ENCODE measurements at places on chromosomes 16 and 17.

DNA sequence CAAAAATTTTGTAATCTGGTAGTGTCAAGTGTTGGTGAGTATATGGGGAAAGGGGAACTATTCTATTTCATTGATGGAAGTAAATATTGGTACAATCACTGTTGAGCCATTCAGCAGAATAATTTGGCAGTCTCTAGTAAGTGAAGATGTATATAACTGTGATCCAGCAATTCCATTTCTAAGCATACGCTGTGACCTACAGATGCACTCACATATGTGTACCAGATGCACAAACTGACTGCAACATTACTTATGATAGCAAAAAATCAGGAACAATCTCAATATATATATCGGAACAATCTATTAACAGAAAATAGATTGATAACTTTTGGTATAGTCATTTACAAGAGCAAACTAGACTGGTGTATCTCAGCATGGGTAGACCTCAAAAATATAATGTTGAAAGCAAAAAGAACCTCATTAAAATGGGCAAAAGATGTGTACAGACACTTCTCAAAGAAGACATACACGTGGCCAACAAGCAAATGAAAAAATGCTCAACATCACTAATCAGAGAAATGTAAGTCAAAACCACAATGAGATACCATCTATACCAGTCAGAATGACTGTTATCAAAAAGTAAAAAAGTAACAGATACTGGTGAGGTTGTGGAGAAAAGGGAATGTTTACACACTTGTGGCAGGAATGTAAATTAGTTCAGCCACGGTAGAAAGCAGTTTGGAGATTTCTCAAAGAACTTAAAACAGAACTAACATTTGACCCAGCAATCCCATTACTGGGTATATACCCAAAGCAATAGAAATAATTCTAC, 20.7 kb downstream of the ADAP2 start:
- no peak overlapping the region for H3K4me3 ChIP-seq
- H3K27ac ChIP-seq, result no peak overlapping the region
- no peak for DNase-seq
- H3K4me1 ChIP-seq, result no peaks in the 10 kb centered on the region
- no peaks in the 10 kb centered on the region for H3K27me3 ChIP-seq

DNA sequence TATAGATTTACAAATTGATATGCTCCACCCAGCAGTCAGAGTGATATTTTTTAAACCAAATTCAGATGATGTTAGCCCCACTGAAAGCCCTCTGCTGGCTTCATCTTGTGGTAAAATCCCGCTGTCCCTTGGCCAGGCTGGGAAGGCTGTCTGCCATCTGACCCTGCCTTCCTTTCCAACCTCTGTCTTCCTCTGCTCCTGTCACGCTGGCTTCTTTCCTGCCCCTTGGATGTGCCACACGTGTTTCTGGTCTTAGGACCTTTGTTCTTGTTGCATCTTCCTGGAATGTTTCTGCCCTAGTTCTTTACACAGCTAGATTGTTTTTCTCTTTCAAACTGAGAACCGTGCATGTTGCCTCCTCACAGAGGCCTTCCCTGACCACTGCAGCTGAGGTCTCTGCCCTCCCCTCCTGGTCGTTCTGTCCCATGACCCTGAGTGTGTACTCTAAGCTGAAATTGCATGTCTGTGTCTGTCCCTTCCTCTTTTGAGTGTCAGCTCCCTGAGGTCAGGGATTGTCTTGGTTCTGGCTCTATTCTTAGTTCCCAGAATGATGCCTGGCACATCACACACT, 11.4 kb downstream of the NT5M start:
- no peaks in the 10 kb centered on the region for H3K36me3 ChIP-seq
- H3K27ac ChIP-seq, result no peak overlapping the region
- H3K4me3 ChIP-seq, result no peak overlapping the region
- DNase-seq, result no peak

DNA sequence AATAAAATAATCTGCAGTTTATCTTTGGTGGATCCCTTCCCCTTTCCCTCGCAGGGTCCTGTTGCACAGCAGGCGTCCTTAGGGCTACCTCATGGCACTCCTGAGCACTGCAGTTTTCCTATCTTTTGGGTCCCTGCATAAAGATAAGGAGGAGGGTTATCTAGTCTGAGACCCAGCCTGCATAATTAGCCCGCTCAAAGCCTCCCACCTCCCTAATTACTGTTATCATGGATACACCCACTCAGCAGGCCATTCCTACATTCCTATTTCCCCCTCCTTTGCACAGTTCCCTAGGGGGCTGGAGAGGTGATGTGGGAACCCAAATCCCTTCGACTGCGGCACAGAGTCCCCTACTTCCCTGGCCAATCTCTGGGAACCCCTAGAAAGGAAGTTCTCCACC, 5.1 kb upstream of the CLUH start:
- no peaks in the 10 kb centered on the region for H3K36me3 ChIP-seq
- no peaks in the 10 kb centered on the region for H3K27me3 ChIP-seq
- no peak for DNase-seq
- no peak overlapping the region for H3K27ac ChIP-seq
- peaks cover 14% of the 10 kb centered on the region for H3K4me1 ChIP-seq

- H3K4me3 ChIP-seq, result no peak overlapping the region
- no peaks in the 10 kb centered on the region for H3K27me3 ChIP-seq
- H3K4me1 ChIP-seq, result peaks cover 49% of the 10 kb centered on the region
- H3K27ac ChIP-seq, result no peak overlapping the region
Observed at GRCh38 chr16:28193530-28194423, 18.0 kb downstream of the XPO6 start.

- H3K36me3 ChIP-seq, result no peaks in the 10 kb centered on the region
- no peak for DNase-seq
- H3K27me3 ChIP-seq, result no peaks in the 10 kb centered on the region
- H3K4me3 ChIP-seq, result no peak overlapping the region
- no peaks in the 10 kb centered on the region for H3K4me1 ChIP-seq
Observed at GRCh38 chr17:79291391-79291790, 216.8 kb downstream of the ENGASE start.

- no peak for DNase-seq
- no peaks in the 10 kb centered on the region for H3K36me3 ChIP-seq
- no peak overlapping the region for H3K27ac ChIP-seq
- no peaks in the 10 kb centered on the region for H3K27me3 ChIP-seq
- no peak overlapping the region for H3K4me3 ChIP-seq
- no peaks in the 10 kb centered on the region for H3K4me1 ChIP-seq
Observed at GRCh38 chr16:28040039-28040438, 23.5 kb downstream of the GSG1L start.

- H3K36me3 ChIP-seq, result no peaks in the 10 kb centered on the region
- H3K4me1 ChIP-seq, result peaks cover 12% of the 10 kb centered on the region
- no peak for DNase-seq
- H3K27ac ChIP-seq, result no peak overlapping the region
Observed at GRCh38 chr16:64892835-64893785, 228.8 kb downstream of the CDH11 start.

DNA sequence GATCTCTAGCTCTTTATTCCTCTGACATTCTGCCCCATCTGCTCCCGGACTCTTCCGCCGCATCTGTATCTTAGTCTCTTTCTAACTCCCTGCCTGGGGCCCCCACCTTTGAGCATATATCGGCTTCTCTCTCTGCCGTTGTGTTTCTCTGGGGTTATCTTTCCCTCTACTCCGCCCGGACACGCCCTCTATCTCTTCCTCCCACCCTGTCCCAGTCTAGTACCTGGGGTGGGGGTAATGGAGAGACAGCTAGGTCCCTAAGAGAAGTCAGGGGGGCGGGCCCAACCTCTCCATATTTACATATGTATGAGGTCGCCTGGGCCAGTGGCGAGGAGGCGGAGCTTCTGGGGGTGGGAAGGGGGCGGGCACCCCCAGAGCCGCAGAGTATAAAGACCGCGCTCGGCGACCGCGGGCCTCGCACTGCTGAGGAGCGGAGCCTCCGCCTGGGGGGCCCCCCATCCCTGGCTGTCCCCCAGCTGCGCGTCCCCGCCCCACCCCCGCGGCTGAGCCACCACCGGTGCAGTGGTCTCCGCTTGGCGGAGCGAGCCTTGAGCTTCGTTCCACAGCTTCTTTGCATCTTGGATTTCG, at the start of gene ATP1B2:
Gene ATP1B2, plus strand, starts transcription at position 418 of the 588 bp plus-strand sequence. CDS start 593 bp downstream, outside the sequence.
- peaks cover 14% of the 10 kb centered on the region for H3K27me3 ChIP-seq
- peak within 1 kb of the TSS; percentile 62 for H3K4me3 ChIP-seq
- H3K27ac ChIP-seq, result peak within 1 kb of the TSS; percentile 73
- H3K36me3 ChIP-seq, result no peaks in the 10 kb centered on the region
- DNase-seq, result no peak

- no peak overlapping the region for H3K4me3 ChIP-seq
- no peak overlapping the region for H3K27ac ChIP-seq
- H3K27me3 ChIP-seq, result no peaks in the 10 kb centered on the region
- no peak for DNase-seq
Observed at GRCh38 chr17:31579265-31579664, 187.8 kb downstream of the RAB11FIP4 start.

DNA sequence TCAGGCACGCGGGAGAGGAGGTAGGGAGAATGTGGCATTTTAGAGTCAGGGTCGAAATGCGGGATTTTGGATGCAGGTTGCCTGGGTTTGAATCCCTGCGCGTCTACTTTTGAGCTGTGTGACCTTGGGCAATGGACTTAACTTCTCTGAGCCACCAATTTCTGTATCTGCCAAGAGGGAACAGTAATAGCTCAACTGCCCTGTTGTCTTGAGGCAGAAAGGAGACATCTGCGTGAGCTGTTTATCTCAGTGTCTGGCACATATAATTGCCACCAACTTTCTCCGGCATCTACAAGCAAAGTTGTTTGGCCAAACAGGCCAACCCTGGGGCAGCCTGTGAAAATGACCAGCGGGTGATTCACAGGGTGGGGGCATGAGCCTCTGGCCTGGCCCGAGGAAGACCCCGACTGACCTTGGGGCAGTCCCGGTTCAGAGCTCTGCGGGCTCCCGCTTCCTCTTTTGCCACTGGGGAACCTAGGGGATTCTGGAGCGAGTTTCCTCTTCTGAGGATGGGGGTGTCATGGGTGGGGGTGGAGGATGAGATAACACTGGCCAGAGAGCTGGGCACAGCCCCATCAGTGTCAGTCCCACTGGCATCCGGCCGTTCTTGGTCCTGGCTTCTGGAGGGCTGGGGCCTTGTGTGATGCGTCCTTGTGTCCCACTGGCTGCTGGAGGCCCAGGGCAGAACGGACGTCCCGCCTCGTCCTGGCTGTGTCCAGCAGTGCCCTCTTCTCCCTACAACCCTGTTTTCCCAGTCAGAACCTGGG, 1.3 kb downstream of the SNN start:
- no peaks in the 10 kb centered on the region for H3K36me3 ChIP-seq
- DNase-seq, result no peak
- H3K27ac ChIP-seq, result peak overlapping the region; percentile 90
- H3K4me1 ChIP-seq, result peaks cover 69% of the 10 kb centered on the region

DNA sequence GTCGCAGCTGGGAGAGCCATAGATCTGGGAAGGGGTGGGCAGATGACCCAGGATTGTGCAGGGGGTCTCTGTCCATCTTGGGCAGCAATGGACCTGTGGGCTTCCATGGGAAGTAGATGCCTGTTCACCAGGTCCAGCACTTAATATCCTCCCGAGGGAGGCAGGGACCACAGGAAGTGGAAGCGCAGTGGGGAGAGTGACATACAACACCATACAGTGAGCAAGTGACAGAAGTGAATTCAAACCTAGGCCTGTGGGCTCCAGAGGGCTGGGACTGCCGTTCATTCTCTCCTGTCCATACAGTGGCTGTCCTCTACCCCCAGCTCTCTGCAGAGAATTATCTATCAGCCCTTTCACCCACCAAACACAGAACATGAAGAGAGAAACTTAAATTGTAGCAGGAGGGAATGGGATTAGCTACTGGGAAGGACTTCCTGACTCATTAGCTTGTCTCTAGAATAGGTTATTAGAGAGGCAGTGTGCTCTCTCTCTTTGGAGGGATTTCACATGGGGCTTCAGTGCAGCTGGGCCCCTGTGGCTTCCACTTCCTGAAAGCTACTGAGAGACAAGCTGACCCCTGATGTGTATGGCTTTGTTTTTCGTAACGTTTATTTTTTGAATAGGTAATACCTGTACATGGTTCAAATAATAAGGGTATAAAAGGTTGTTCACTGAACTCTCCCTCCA, 13.1 kb upstream of the SEZ6 start:
- DNase-seq, result no peak
- peaks cover 7% of the 10 kb centered on the region for H3K27me3 ChIP-seq
- no peak overlapping the region for H3K27ac ChIP-seq
- H3K4me1 ChIP-seq, result peaks cover 7% of the 10 kb centered on the region
- H3K36me3 ChIP-seq, result no peaks in the 10 kb centered on the region

DNA sequence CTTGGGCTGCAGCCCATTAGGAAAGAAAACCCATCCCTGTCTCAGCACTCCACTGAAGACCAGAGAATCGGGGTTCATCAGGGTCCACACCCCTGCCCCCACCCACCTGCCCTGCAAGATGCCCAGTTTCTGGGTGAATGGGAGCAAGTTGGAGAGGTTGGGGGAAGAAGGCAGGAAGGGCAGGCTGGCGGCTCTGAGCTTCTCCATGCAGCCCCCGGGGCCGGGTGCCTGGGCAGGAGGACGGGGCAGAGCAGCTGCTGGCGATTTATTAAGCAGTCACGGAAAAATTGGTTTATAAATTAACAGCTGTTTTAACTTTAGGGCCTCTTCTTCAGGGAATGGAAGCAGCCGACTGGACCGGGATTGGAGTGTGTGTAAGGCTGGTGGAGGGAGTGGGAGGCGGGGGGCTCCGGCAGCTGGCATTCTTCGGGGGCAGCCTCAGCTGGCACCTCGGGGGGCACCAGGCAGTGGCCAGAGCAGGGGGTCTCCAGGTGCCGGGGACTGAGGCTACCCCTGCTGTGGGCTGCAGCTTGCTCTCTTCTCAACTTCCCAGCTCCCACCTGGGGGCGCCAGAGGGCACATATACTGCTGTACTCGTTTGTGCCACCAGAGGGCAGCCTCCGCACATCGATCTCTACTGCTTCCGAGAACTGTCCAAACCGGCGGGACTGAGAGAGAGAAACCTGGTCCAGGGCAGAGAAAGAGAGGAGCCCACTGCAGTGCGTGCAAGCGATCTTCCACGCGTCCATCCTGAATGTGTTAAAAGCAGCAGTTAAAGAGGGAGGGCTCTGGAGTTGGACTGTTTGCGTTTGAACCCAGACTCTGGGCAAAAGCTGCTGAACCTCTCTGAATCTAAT, 5.0 kb upstream of the PPP1R1B start:
- H3K4me3 ChIP-seq, result no peak overlapping the region
- H3K4me1 ChIP-seq, result peaks cover 23% of the 10 kb centered on the region
- no peaks in the 10 kb centered on the region for H3K27me3 ChIP-seq
